Thoracic aorta endothelial cell (primary cell): ENCODE measurements at places on chromosomes 2 and 18. TPM values are rescaled to one million over a fixed set of nuclear protein-coding genes. Genes with fewer than 3 reads are reported as not detected.

The ACKR3 gene
- 12.4 and 14.8 TPM in 2 replicates for total RNA-seq

The LYG1 gene
- total RNA-seq, result 0.27 and 0.57 TPM in 2 replicates

The ATP8B1 gene
- total RNA-seq, result 85.6 and 95.1 TPM in 2 replicates

The CYTIP gene
- 0.13 TPM in 1 of 2 replicates, not detected in the other for total RNA-seq

The PROKR1 gene
- total RNA-seq, result under 0.01 TPM in 1 of 2 replicates, not detected in the other

The ABCG8 gene
- total RNA-seq, result not detected in 2 replicates

The TUBA3E gene
- total RNA-seq, result not detected in 2 replicates

The CDH20 gene
- total RNA-seq, result not detected in 2 replicates

The CCDC102B gene
- 0.93 and 1.7 TPM in 2 replicates for total RNA-seq

The CRIM1 gene
- total RNA-seq, result 832 and 862 TPM in 2 replicates

The RSAD2 gene
- 0.13 and 0.43 TPM in 2 replicates for total RNA-seq

The PDE1A gene
- 0.07 and 0.27 TPM in 2 replicates for total RNA-seq

The LCT gene
- under 0.01 TPM in 2 replicates for total RNA-seq

The WDSUB1 gene
- 5.7 and 6.1 TPM in 2 replicates for total RNA-seq

The C2orf74 gene
- total RNA-seq, result 8.5 and 11.7 TPM in 2 replicates

The ALK gene
- not detected in 2 replicates for total RNA-seq

The IL36B gene
- total RNA-seq, result not detected in 2 replicates

The GPR75 gene
- total RNA-seq, result 4.9 and 6.3 TPM in 2 replicates

The ZAP70 gene
- under 0.01 TPM in 1 of 2 replicates, not detected in the other for total RNA-seq

The FAM237A gene
- total RNA-seq, result not detected in 2 replicates

The TMEM127 gene
- 26.3 and 26.6 TPM in 2 replicates for total RNA-seq

The MLPH gene
- total RNA-seq, result 0.27 TPM in 1 of 2 replicates, not detected in the other

The GALR1 gene
- not detected in 2 replicates for total RNA-seq

The DUSP19 gene
- total RNA-seq, result 2.4 TPM in 2 replicates

The SCYGR4 gene
- total RNA-seq, result not detected in 2 replicates

The IL1A gene
- 1.2 and 1.8 TPM in 2 replicates for total RNA-seq

The ABCA12 gene
- total RNA-seq, result under 0.01 TPM in 2 replicates

The TBR1 gene
- total RNA-seq, result under 0.01 TPM in 2 replicates

The TRIB2 gene
- 15.4 and 20.3 TPM in 2 replicates for total RNA-seq

The FAM161A gene
- total RNA-seq, result 4.1 and 4.8 TPM in 2 replicates

The SLC4A5 gene
- 0.79 and 0.80 TPM in 2 replicates for total RNA-seq

The OTOS gene
- total RNA-seq, result not detected in 2 replicates

The PSME4 gene
- 153 and 179 TPM in 2 replicates for total RNA-seq

The CNTNAP5 gene
- not detected in 2 replicates for total RNA-seq

The CAMKMT gene
- 11.5 and 12.1 TPM in 2 replicates for total RNA-seq

The MDH1B gene
- total RNA-seq, result 0.27 and 0.65 TPM in 2 replicates

The OSR1 gene
- 0.07 TPM in 1 of 2 replicates, not detected in the other for total RNA-seq

The WDR75 gene
- 88.4 and 91.7 TPM in 2 replicates for total RNA-seq

The EVX2 gene
- total RNA-seq, result not detected in 2 replicates

The MC5R gene
- total RNA-seq, result not detected in 2 replicates

The RESP18 gene
- total RNA-seq, result not detected in 2 replicates

The DNAJC5G gene
- not detected in 2 replicates for total RNA-seq

The BMP10 gene
- not detected in 2 replicates for total RNA-seq

The LYG2 gene
- total RNA-seq, result not detected in 2 replicates

The ST6GAL2 gene
- not detected in 2 replicates for total RNA-seq
